Stimulated activated CD8-positive, alpha-beta memory T cell treated with anti-CD3 and anti-CD28 coated beads, Interleukin-15, amount 100 ng/mL, for 24 hours (primary cell): ENCODE measurements at places on chromosomes 3 and 15.

DNA sequence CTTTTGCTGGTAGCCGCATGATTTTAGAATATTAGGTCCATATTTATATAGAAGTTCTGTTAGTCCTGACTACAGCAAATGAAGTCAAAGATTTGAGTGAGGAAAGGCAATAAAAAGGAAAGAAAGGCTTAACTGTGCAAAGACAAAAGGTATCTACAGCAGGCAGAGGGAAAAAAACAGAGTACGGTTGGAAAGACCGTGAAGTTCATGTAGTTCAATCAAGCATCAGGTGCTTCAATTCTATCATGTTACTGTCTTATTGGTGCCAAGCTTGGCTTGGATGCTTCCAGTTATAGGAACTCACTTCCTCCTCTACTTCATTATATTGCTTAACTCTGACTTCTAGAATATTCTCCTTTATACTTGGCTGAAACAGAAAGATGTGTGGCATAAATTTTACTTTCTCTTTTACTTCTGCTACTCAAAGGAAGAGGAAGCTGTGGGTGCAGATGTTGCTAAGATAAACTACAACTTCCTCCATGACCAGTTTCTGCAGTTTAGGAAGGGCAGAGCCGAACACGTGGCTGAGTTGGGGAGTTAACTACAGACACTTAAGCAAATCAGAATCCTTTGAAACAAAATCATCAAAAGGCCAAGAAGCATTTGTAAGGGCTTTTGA is 72.6 kb upstream of the ZBED2 start:
- DNase-seq, result no peak

GRCh38 chr3:135805752-135806151 is 159.8 kb upstream of the PPP2R3A start:
- no peak for DNase-seq

DNA sequence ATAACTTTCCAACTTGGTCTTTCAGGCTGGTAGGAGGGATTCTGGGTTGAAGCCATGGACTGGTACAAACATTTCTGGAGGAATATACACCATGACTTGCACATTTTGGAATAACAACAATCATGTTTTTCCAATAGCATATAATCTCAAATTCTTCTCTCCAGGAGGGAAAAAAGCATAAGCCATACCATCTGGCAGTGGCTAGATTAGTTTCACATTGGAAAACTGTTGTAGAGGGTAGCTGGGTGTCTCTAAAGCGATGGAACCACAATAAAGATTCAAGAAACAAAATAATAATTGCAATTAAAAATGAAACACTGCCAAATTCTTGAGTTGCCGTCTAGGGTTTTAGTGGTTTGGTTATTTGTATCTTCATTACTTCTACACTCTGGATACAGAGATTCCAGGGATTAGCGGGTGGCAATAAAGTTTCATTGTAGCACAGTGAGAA is 278.5 kb upstream of the RASGRP1 start:
- DNase-seq, result no peak

GRCh38 chr15:89321521-89322410 is 12.9 kb downstream of the POLG start:
- no peak for DNase-seq

DNA sequence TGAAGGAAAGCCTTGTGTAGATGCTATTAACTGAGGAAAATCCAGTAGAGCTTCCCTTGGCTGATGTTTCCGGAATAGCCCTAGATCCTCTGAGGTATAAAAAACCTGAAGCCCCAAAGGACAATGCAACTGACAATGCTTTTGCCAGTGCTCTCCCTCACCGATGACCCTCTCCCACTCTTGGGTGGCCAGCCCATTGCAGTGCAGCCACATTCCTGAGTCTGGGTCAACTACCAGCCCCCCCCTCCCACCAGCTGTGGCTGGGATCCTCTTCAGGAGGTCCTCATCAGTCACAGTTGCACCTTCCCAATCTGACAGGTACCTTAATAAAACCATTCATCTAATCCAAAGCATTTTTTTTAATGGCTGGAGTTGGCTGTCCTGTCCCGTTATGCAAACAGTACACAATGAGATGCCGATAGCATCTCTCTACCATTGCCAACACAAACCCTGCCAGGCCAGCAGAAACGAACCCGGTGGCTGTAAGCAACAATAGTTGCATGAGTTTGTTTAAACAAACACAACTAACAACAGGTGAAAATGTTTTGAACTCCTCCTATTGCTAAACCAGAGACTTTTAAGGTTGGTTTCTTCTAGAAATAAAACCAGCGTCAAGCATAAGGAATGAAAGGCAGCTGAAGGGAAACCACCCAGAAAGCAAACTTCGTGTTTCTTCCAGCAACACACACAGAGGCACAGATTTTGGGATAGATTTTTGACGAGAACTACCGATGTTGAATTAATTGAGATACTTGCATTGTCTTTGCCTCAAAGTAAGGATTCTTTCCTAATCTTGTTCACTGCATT is 128.3 kb upstream of the ARHGEF3 start:
- no peak for DNase-seq

DNA sequence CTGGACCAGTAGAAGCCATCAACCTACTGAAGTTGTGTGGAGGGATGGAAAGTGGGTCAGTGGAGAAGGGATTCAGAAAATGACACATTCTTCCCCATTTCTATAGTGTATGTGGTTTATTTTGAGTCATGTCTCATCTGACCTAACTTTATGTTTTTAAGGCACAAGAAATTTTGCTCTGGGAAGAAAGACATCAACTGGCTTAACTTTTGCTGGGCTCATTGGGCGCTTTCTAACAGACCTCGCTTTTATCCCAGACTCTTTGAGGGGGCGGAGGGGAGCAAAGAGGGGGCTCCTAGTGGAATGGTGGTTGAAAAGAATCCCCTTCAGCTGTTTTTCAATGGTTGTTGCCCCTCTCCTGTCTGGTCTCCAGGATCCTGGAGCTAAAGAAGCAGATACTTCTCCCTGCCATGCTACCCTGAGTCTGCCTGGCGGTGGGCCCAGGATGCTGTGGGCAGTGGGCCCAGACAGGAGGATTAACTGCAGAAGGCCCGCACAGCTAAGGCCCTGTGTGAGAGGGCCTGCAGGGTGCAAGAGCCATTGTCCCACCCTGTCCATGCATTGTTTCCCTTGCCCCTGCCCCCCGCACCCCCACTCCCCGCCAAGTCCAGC is 14.5 kb downstream of the CSRNP1 start:
- no peak for DNase-seq

- DNase-seq, result no peak
Measured at GRCh38 chr15:61503383-61503969, 274.4 kb upstream of the RORA start.

DNA sequence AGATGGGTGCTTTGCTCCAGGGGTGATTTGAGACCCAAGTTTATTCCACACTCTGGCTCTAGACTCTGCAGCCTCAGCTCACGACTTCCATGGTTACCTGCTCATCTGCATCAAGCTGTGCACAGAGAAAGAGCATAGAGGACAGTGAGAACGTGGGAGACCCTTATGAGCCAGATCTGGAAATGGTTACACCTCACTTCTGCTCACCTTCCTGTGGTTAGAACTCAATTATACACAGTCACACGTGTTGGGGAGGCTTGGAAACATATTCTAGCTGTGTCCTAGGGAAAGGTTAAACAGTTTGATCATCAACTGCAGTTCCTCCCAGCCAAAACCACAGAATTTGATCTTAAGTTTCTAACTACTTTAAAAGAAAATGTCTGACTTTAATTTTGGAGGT is 1.8 kb downstream of the FETUB start:
- no peak for DNase-seq

DNA sequence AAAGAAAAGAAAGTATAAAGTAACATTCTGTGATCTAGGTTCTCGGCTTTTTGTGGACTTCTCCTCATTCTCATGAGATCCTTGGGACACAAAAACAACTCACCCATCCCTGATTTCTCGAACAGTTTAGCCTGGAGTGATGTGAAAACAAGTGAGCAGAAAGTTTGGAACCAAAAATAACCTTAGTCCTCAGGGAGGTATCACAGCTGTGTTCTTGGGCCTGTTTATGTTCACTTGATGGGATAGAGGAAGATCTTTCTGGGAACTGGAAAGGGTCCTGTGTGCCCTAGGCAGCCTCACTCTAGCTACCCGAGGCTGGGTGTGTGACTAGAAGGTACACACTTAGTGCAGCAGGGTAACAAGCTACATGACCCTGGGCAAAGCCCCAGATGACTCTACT is 308.8 kb upstream of the PDZRN3 start:
- DNase-seq, result no peak

DNA sequence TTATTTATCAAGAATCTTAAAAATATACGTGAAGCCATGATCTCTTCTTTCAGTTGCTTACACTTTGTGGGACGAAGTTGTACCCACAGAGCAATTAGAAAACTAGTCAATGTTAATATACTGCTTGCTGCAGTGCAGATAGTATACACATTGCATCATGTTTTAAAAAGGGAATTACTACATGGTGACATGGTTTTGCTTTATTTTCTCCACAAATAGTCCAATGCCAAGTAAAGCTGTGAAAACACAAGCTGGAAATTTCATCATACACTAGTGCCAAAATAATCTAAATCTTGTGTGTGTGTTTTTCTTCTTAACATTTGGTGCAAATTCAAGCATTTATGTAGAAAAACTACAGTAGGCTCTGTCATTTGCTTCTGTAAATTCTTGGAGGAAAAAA is 233.0 kb downstream of the EPHA3 start:
- DNase-seq, result no peak

GRCh38 chr15:31387092-31387478 is 60.5 kb downstream of the KLF13 start:
- DNase-seq, result no peak
